ENCODE measurements at places on chromosomes 7 and 10. TPM values are rescaled to one million over a fixed set of nuclear protein-coding genes. Genes with fewer than 3 reads are reported as not detected.

- peak; percentile 15 for DNase-seq
These were observed 35.6 kb downstream of the ACADSB start for GRCh38 chr10:123044391-123044790.

GRCh38 chr7:91520645-91521044, 256.4 kb downstream of the FZD1 start:
- DNase-seq: no peak

DNA sequence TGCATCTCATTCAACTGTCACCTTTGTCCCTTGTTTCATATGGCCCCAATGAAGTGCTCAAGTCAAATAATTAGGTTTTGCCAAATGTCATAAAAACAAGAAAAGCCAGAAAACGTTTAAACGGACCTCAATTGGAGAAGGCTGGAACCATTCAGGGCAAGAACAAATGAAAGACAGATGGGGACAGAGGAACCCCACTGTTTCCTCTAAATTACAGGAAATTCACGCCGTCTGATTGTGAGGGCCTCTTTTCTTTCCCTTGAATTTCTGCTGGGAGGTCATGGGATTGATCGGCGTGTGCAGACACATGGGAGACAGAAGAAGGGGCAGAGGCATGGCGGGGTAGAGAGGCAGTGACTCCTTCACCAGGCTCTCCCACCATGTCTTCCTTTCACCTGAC, 656.4 kb downstream of the KCNMA1 start:
- no peak for DNase-seq

DNA sequence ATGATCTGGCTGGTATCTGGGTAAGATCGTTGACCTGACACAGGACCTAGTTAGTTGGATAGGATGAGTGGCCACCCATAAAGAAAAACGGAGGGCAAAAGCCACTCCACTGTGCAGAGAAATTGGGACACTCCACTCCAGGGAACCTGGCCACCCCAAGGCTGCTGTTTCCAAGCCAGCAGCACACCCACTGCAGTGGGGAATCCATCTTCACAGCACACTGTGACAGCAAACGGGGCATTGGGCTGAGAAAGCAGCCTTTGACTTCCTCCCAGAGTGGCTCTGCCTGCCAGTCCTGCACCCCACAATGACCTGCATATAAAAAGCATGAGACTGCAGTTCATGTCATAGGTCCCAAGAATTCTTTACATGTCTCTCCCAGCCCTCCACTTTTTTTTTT, 52.9 kb downstream of the MTPN start:
- no peak for DNase-seq

GRCh38 chr7:3897430-3898372, 596.6 kb downstream of the SDK1 start:
- peak; percentile 26 for DNase-seq

- DNase-seq: no peak
These were observed 92.5 kb downstream of the POU6F2 start for GRCh38 chr7:39069896-39070881.

GRCh38 chr10:123858907-123859652, 32.5 kb downstream of the CPXM2 start:
- DNase-seq: no peak

DNA sequence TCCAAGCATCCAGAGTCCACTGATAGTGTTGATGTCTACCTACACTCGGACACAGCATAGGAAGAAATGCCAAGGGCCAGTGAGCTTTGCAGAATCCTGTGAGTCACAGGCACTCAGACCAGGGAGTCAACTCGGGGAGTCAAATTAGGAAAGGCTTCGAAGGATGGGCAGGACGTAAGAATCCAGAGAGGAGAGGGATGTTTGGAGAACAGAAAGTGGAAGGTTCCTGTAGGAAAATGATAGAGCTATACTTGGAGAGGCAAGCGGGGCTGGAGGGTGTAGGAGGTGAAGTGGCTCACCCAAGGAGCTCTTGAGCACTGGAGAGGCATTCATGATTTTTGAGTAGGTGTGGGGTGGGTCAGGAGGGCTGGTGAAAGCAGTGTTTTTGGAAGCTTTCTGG, 3.0 kb downstream of the ZYX start:
- no peak for DNase-seq

DNA sequence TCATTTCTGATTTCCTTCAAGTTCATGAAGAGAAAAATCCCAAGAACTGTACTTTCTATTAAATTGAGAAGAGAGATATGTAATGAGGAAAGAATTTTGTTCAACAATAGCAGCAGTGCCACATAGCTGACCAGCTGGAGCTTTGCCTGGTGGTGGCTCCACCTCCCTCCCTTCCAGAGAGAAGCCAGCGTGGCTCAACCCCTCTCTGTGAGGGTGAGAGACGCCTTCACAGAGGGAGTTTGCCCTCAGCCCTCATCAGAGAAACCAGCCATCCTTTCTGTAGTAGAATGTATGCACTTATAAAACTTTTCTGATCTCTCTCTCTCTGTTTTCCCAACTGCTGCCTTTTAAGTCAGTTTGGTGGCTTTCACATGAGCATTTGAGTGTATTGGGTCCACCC, 20.5 kb upstream of the COL1A2 start:
- DNase-seq: peak; percentile 57

The CCDC71L gene
- total RNA-seq: 21.0 TPM

The MKI67 gene
- total RNA-seq: 5.2 TPM

The SFTPA1 gene
- total RNA-seq: not detected

The SFTPA2 gene
- total RNA-seq: not detected
